ENCODE measurements at places on chromosomes 4 and X. TPM values are rescaled to one million over a fixed set of nuclear protein-coding genes. Genes with fewer than 3 reads are reported as not detected.
A peak's percentile ranks its signal among the peaks of the same experiment; 100 is the strongest.

The EMD gene
- 63.0 TPM for total RNA-seq

DNA sequence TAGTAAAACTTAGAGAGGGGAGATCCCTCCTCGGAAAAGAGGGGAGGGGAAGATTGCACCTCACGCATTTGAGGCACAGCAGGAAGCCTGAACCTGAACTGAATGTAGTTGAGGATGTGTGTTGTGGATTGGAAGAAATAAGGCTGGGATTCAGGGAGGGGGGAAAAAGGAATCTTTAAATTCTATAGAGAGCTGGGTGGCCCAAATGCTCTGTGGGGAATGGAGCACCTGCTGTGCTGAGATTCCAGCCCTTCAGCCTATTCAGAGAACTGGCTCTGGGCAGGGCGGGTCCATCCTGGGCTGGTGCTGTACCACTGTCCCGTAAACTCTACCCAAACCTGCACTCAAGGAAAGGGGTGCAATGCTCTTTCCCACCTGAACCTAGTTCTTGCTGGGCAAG is 4.1 kb downstream of the FOXO4 start:
- no peak for DNase-seq

DNA sequence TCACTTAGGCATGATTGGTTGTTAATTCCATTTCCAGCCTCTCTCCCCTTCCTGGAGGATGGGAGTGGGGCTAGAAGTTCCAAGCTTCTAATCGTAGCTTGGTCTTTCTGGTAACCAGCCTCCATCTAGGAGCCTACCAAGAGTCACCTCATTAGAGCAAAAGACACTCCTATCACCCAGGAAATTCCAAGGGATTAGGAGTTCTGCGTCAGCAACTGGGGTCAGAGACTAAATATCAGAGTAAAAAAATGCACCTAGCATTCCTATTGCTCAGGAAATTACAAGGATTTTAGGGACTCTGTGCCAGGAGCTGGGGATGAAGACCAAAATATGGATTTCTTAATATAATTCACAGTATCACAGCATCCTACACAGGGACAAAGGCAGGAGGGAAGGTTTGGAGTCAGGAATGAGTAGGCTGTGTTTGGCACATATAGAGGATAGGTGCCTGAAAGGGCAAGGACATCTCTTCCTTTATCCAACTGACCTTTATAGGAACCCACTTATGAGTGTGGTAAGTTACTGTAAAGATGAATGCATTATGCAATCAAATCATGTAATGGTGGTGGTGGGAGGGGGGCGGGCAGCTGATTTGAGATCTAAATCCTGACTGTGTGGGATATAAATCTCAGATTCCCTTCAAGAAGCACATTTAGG is 30.5 kb upstream of the LIMCH1 start:
- no peak for DNase-seq

DNA sequence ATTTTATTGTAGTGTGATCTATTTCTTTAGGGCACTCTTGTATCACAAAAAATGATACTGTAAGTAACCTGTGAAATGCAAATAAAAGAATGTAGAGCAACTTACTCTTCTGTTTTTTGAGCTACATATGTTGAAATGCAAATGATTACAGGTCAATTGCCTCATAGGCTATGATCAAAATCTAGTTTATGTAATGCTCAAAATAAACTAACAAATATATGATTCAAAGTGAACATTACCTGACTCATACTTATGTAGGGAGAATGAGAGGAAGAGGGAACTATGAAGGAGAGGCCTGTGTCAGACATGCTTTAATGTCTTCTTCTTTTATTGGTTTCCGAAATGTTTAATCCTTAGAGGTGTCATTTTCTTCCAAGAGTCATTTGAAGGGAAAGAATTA is 5.0 kb upstream of the RPS6KA3 start:
- no peak for DNase-seq

GRCh38 chr4:86960557-86960961 is 25.7 kb downstream of the AFF1 start:
- DNase-seq, result no peak

The IL13RA2 gene
- 2.3 TPM for total RNA-seq

GRCh38 chrX:77548751-77549150 is 101.6 kb downstream of the FGF16 start:
- DNase-seq, result no peak

- DNase-seq, result peak; percentile 13
These were observed 123.2 kb upstream of the BANK1 start for GRCh38 chr4:101667348-101667747.

GRCh38 chrX:38599796-38600755 is 38.7 kb downstream of the TSPAN7 start:
- DNase-seq, result no peak

The TRAM1L1 gene
- 2.5 TPM for total RNA-seq

The USP17L13 gene
- not detected for total RNA-seq

DNA sequence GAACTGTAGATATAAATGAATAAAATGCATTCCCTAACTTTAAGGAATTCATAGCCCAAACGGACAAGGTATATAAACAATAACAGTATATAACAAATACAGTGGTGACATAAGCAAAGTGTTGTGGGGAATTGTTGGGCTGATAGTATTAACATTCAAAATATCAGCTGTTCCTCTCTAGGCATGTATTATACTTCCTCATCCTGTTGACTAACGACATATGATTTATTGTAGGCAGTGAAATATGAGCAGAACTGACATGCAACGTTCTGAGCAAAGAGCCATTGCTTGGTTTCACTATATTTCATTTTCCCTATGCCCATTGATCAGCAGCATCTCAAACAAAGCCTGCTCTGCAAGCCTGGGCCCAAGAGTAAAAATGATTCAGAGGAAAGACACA is 143.9 kb downstream of the PTCHD1 start:
- DNase-seq, result no peak

The FHDC1 gene
- 2.1 TPM for total RNA-seq

- no peak for DNase-seq
These were observed 23.1 kb upstream of the PWWP3B start for GRCh38 chrX:106144755-106145639.

GRCh38 chr4:185771711-185772390 is 40.1 kb downstream of the SORBS2 start:
- no peak for DNase-seq

DNA sequence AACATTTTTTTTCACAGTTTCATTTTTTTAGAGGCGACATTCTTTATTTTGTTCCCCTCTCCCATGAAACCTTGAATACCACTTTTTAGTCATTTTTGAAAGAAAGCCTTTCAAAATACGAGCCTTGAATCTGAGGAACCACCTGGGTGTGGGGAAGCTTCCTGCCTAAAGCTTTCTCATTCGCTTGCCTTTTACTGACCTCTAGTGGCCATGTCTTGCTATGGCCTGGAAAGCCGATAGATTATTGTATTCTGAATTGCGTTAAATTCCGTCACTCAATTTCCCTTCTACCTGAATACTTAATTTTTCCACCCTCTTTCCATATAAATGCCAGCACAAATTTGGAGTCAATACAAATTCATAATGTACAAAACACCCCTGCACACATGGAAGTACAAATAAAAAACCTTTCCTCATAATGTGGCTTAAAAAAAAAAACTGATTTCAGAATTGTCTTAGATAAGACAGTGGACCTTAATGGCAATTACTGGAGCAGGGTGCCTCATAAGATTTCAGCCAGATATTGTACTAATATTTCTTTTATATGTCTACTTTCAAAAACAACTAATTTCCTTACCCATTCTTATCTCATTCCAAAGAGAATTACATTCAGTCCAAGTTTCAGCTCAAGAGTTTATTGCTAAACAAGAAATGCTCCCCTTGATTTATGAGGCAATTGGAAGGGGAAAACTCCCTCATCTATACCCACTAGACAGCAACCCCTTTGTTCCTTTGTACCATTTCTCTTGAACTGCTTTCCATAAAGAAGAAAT is 217.9 kb downstream of the CENPC start:
- DNase-seq, result peak; percentile 3

DNA sequence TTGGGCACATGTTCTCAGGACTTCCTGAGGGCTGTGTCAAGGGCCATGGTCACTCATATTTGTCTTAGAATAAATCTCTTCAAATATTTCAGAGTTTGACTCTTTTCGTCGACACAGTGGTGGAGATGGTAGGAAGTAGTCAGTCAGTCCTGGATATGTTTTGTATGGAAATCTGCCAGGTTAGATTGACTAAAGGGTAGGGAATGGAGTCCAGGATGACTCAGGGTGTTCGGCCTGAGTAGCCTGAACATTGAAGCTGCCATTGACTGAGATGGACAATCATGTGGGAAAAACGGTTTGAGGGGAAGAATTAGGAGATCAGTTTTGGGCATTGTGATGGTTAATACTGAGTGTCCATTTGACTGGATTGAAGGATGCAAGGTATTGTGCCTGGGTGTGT is 177.1 kb upstream of the CENPE start:
- DNase-seq, result no peak

GRCh38 chrX:42175843-42176242 is 252.5 kb upstream of the CASK start:
- no peak for DNase-seq

The HMGB2 gene
- 277 TPM for total RNA-seq

The GAGE12D gene
- total RNA-seq, result not detected
